ENCODE measurements at places on chromosomes 2 and 18.

DNA sequence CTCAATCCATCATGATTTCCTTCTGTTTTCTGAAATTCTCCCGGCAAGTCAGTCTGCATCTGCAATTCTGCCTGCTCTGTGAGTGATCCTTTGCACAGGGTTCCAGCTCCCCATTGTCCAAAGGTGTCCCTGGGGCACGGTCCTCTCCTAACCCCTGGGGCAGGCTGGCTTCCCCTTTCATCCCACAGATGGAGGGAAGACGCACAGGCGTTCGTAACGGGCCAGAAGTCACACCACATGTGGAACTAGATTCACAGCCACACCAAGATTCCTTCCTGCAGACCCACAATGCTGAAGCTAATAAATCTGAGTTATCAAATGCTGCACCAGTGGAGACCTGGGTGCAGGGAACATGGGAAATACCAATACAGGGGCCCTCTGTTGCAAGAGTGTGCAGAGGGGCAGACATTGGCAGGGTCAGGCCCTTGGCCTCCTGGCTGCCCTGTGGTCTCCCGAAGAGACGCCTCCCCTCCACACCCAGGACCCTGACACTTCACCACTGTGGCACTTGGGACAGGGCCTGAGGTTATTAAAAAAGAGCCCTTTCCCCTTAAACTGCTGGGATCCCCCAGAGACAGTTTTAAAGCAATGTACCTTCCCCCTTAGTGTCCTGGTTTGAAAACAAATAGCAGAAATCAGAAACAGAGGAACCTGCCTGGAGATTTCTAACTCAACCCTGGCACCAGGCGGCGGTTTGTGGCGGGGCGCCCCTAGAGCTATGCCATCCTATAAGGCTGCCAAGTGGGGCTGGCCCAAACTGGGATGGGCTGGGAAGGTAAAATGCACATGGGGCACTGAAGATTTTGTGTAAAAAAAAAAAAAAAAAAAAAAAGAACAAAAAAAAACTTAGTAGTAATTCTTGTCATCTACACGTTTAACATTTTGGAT is 15.4 kb downstream of the ZNF516 start:
- DNase-seq: no peak

DNA sequence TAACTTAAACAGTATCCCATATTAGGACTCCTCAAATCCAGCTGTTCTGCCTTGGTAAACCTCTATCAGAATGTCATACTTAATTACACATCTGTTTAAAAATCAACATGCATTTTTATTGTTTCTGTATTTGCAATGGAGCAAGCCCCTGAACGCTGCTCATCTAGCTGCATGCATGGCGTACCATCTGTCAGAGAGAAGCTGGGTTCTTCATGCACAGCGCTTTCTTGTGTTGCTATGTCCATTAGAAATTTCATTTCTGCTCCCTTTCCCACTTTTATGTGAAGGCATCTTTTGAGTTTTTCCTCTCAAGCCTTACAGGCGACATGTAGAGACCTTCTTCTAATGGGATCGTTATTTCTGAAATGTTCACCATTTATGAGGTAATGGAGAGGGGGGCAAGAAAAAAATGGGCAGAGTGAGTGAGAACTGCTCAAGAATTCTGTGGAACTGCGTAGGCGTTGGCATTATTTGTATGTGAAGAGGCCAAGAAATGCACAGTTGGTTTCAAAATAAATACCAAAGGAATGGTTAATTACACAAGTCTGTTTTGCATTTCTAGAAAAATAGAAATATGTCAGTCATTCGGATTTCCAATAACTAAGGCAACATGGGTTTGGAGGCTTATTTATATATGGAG is 31.6 kb downstream of the INSIG2 start:
- no peak for DNase-seq

DNA sequence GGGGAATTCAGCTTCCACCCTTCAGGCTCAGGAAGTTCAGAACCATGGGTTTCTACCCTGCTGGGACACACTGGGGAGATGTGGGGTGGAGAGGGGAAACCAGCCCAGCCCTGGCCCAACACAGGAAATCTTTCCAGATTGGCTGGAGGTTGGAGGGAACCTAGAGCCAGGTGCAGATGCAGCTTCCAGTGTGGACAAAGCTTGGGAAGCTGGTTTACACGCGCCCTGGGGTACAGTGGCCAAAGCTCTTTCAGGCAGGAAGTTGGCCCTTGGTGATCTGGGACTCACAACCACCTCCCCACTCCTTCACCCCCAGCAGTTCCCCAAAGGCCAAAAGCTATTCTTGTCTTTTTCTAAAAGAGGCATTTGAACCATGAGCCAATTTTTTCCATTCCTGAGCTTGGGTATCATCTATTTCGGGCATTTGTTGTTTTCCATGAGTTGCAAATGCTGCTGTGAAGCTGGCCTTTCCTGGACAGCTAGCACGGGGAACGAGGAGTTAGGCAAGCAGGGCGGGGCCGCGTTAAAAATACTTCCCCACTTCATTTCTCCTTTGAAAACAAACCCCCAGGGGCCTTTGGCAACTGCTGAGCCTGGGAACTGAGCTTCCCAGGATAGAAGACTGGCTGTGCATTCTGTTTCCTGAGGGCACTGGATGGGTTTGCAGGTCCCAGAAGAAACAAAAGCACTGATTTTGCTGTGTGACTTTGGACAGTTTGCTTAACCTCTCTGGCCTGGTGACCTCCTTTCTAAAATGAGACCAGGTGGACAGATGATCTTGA is 3.1 kb upstream of the ARID5A start:
- DNase-seq: no peak

- DNase-seq: no peak
Observed at GRCh38 chr18:69882965-69883668, 64.6 kb downstream of the CD226 start.

DNA sequence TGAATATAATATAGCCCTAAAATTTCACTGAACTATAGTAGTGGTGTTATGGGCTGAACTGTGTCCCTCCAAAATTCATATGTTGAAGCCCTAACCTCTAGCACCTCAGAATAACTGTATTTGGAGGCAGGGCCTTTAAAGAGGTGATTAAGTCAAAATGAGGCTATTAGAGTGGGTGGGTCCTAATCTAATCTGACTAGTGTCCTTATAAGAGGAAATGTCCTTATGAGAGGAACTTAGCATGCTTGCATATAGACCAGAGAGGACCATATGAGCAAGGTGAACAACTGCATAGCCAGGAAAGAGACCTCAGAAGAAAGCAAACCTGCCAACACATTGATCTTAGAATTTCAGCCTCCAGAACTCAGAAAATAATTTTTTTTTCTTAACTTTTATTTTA is 238.4 kb downstream of the ZEB2 start:
- DNase-seq: no peak
